ENCODE measurements at places on chromosomes 2 and 18. TPM values are rescaled to one million over a fixed set of nuclear protein-coding genes. Genes with fewer than 3 reads are reported as not detected.

GRCh38 chr2:27091746-27092695, 5.4 kb downstream of the KHK start:
- no peak for DNase-seq

DNA sequence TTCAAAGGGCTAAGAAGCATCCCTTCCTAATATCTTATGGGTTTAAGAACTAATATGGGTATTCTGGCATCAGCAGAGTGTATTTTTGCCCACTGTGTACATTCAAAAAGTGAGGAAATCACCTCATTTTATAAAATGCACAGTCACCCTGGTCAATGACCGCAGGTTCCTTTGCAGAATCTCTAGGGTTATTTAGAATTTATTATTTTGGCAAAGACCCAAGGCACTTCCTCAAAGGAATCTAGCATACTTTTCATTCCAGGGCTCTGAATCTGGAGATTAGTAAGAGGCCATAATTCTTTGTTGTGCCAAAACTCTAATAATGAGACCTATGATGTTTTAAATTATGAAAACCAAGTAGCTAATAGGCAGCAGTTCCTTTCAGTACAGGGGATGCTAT, 27.2 kb upstream of the CDH2 start:
- no peak for DNase-seq

GRCh38 chr2:68452158-68452900, 14.8 kb downstream of the FBXO48 start:
- DNase-seq, result no peak

- no peak for DNase-seq
These were observed 86.6 kb downstream of the ARHGAP28 start for GRCh38 chr18:6816154-6816553.

- DNase-seq, result no peak
These were observed 75.8 kb downstream of the COLEC12 start for GRCh38 chr18:424668-425067.

- DNase-seq, result no peak
These were observed 38.1 kb upstream of the OTOS start for GRCh38 chr2:240178564-240178963.

DNA sequence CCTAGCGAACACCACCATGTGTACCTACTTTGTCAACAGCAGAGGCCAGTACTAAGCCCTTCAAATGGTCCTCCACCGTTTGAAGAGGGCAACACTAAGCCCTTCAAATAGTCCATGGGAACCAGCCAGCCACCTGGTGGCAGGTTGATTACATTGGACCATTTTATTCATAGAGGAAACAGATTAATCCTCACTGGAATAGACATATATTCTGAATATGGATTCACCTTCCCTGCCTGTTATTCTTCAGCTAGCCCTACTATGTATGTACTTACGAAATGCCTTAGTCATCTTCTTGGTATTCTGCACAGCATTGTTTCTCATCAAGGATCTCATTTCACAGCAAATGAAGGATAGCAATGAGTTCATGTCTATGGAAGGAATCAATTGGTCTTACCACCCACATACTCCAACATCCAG, 10.0 kb upstream of the ZNF396 start:
- DNase-seq, result peak; percentile 4

DNA sequence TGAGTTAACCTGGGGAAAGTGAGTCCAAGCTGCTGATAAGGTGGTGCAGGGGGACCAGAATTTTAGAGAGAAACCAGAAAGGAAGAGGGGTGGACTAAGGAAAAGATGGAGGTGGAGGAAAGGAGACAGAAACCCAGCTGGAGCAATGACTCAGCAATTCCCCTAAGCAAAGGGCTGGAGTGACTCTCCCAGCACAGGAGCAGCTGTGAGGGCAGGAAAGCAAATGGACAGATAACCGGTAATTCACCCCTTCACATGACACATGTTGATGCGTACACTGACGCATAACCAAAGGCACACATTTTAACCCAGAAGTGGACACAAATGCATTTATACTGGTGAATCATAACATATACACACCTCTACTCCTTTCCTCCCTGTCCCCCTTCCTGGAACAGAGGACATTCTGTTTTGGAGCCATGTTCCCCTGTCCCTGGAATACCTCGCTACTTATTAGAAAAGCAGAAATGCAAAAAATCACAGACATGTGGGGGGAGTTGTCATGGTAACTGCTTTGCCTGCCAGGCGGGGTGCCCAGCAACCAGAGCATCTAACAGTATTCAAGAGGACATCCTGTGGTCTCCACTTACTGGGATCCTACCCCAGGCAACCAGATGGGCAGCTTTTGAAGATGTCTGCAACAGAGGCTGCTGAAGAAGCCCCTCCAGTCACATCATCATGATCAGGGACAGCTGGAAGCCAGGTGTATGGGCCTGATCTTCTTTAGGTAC, 4.7 kb downstream of the CDK5R2 start:
- no peak for DNase-seq

- no peak for DNase-seq
These were observed 318.6 kb downstream of the SLC4A3 start for GRCh38 chr2:219946021-219946420.

- DNase-seq, result no peak
These were observed 27.0 kb downstream of the RBKS start for GRCh38 chr2:27863146-27863545.

- no peak for DNase-seq
These were observed 45.5 kb downstream of the CDC42EP3 start for GRCh38 chr2:37625796-37626571.

GRCh38 chr18:23321996-23322395, 131.1 kb upstream of the RIOK3 start:
- DNase-seq, result no peak

GRCh38 chr18:47149457-47150028, 757 bp downstream of the HDHD2 start:
- no peak for DNase-seq

DNA sequence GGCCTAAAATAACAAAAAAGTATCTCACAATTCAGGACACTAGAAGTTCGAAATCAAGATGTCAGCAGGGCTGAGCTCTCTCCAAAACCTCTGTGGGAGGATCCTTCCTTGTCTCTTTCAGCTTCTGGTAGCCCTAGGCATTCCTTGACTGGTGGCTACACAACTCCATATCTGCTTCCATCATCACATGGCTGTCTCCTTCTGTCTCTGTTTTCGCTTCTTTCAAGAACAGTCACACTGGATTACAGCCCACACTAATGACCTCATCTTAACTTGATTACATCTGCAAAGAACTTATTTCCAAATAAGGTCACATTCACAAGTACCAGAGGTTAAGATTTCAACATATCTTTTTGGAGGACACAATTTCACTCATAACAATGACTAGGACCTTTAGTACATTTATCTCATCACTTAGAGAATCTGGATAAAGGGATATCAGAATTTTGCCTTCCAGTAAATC, 275.2 kb downstream of the IRS1 start:
- DNase-seq, result no peak

DNA sequence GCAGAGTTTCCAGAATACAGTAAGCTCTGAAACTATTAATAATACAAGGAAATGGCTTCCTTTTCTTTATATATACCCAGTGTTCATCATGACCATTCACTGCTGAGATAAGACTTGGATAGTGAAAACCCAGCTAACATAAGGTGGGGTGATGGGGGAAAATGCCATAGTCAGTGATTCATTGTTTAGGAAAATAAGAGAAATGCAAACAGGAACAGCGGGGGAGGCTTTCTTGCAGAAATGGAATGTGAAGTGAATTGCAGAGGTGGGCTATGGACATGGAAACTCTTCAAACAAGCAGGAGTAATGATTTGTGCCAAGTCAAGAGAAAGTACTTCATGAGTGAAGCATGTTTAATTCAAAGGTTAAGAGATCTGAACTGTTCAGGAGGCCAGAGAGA, 519.4 kb downstream of the TDRD15 start:
- no peak for DNase-seq

- no peak for DNase-seq
These were observed 114.1 kb upstream of the TEX51 start for GRCh38 chr2:126784621-126785020.

GRCh38 chr2:69097891-69098655, 85.1 kb downstream of the ANTXR1 start:
- no peak for DNase-seq

- DNase-seq, result no peak
These were observed 116.2 kb downstream of the STPG4 start for GRCh38 chr2:47038656-47039488.

ESCO1 gene
- 15.4 TPM for total RNA-seq

NT5DC4 gene
- not detected for total RNA-seq

RNU2-63P gene
- 14.0 TPM for total RNA-seq

SERPINB3 gene
- not detected for total RNA-seq

SRBD1 gene
- total RNA-seq, result 9.7 TPM

BOLL gene
- not detected for total RNA-seq

SCN7A gene
- total RNA-seq, result 0.03 TPM

THOC1 gene
- 33.3 TPM for total RNA-seq

NOSTRIN gene
- not detected for total RNA-seq

ERFE gene
- 10.3 TPM for total RNA-seq

Data from Panc1 (cell line).